M059J (cell line): ENCODE measurements at places on chromosomes 1 and 21.

- peak; percentile 72 for DNase-seq
These were observed 84.2 kb downstream of the RABGAP1L start for GRCh38 chr1:174243451-174244000.

GRCh38 chr21:14773777-14774345 lies 227.7 kb upstream of the SAMSN1 start:
- peak; percentile 10 for DNase-seq

DNA sequence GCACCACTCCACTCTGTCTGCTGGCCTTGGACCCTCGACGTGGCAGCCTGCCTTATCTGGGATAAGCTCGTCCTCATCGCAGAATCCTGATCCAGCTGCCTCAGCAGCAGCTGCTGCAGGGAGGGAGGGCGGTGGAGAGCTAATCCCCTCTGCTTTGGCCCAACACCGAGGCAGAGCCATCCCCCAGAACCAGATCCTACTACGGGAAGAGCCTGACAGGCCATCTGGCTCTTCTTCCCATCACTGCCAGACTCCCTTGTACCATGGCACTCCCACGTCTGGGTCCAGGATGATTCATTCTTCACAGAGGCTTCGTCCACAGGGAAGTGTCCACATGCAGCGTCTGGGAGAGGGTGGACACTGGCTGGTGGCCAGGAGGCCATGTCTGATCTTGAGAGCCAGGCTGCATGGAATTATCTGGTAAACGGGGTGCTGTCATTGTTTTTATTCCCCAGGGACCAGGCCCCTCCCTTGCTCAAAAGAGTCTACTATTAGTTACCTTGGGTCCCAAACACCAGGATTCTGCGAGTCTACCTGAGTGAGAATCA lies 14.6 kb upstream of the PKP1 start:
- peak; percentile 87 for DNase-seq

GRCh38 chr1:178046591-178047270 lies 47.2 kb upstream of the RASAL2 start:
- no peak for DNase-seq

GRCh38 chr1:65434760-65435159 lies 14.3 kb downstream of the LEPR start:
- DNase-seq: no peak

- DNase-seq: no peak
These were observed 2.4 kb downstream of the SEMA6C start for GRCh38 chr1:151143986-151144385.

GRCh38 chr1:73907051-73907450 lies 290.9 kb downstream of the LRRIQ3 start:
- DNase-seq: no peak

GRCh38 chr1:30153743-30154449 lies 569.5 kb downstream of the MATN1 start:
- no peak for DNase-seq

GRCh38 chr1:12760256-12760795 lies 13.2 kb upstream of the PRAMEF12 start:
- peak; percentile 5 for DNase-seq

- peak; percentile 52 for DNase-seq
These were observed at the start of gene CHRM3 for GRCh38 chr1:239386453-239387303. Gene CHRM3 (plus strand): TSS chr1:239386568. CDS start chr1:239907452, 520,884 bp downstream.

DNA sequence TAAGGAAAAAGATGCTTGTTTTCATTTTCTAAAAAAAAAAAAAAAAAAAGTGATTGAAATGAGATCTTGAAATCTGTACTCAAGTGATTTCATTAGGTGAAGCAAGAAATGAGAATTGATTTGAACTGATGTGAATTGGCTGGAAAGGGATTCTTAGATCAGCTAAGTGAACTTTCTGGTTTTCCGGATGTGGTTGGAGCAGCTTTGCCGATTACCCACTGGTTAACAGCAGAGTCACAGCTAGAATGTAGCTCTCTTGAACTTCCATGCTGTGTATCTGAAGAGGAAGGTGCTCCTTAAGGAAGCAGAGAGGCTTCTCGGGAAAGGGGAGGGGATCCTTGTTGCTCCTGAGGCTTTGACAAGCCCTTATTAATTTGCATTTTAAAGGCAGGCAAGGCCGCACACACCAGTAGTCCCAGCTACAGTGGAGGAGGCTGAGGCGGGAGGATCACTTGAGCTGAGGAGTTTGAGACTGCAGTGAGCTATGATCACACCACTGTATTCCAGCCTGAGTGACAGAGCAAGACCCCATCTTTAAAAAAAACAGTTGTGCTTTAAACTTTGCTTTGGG lies 28.7 kb upstream of the PWP2 start:
- no peak for DNase-seq

GRCh38 chr1:23555270-23555985 lies 3.9 kb downstream of the ID3 start:
- DNase-seq: no peak

- no peak for DNase-seq
These were observed 3.2 kb downstream of the NIT1 start for GRCh38 chr1:161121042-161121650.

DNA sequence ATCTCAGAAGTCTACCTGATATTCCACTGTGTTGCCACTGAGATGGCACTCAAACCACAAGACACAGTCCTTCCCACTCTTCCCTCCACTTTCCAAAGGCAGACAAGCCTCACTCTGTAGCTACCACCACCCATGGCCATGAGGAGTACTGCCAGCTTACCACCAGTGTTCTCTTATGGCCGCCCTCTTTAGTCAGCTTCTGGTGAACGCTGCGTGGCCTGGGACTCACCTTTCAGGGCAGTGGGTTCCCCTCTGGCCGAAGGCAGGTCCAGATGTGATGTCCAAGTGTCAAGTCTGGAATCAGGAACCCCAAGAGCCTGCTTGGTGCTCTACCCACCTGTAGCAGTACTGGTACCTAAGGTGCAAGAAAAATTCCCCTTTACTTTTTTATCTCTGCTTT lies 580.8 kb downstream of the LRRIQ3 start:
- DNase-seq: no peak

- no peak for DNase-seq
These were observed 52.6 kb upstream of the PTGFRN start for GRCh38 chr1:116857092-116857491.
